Stimulated activated CD8-positive, alpha-beta memory T cell treated with anti-CD3 and anti-CD28 coated beads, Interleukin-7, amount 100 ng/mL, for 1 hour (primary cell): ENCODE measurements at places on chromosomes 12 and 14.

GRCh38 chr14:31942166-31942841 lies 134.8 kb upstream of the ARHGAP5 start:
- no peak for DNase-seq

- no peak for DNase-seq
Measured at GRCh38 chr14:36067428-36068187, 108.9 kb downstream of the PTCSC3 start.

DNA sequence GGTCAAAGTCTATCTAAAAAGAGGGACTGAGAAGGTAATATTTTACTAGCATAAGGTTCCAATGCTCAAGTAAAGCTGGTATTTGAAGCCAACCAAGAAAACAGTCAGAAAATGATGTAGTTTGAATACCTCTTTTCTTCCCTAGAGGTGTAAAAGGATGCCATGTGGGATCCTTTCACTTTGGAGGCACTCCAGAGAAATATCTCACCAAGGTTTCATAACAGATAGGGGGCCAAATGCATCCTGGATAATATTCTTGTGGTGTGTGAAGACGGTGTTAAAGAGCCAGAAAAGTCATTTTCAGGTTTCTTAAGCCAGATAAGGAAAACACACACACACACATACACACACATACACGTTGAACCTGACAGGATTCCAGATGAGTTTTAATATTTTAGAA lies 136.1 kb upstream of the PRKD1 start:
- DNase-seq = no peak

- DNase-seq = no peak
Measured at GRCh38 chr12:73514672-73515071, 1023.0 kb upstream of the ATXN7L3B start.

DNA sequence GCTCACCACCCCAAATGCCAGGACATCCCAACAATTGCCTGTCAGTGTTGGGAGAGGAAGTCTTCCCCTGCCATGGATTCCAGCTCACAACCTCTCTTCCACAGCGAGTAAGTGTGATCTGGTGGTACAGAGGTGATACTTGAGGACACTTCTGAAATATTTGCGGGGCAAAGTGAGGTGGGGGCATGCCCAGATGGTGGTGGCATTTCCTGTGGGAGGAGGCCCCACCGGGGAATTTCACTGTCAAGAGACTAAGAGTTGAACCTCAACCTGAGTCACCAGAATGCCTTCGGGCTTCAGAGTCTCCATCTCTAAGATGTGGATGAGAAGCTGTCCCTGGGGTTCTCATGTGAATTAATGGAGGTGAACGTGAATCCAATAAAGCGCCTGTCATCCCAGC lies 122.3 kb upstream of the RFLNA start:
- no peak for DNase-seq

DNA sequence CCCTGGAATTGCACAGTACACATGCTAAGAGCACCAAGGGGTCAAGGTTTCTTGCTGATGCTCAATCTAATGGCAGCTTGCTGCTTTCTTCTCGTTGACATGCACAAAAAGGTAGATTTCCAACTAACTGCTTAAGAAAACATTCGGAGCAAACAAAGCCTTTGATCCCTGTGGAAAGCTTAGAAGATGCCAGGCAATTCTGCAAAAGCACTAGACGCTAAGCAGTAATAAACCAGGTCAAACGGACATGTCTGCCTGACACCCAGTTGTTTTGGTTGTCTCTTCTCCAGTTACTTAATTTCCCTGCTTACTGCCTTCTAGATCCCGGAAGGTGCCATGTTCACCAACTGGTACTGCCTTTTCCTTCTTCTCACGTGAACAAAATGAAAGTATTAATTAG lies 100.5 kb upstream of the TMCC3 start:
- DNase-seq = no peak

GRCh38 chr12:39240587-39240986 lies 202.3 kb downstream of the KIF21A start:
- no peak for DNase-seq

- DNase-seq = no peak
Measured at GRCh38 chr12:58920961-58921861, 907 bp upstream of the LRIG3 start.

- DNase-seq = no peak
Measured at GRCh38 chr14:100416921-100417860, 94.1 kb downstream of the SLC25A47 start.

- DNase-seq = no peak
Measured at GRCh38 chr14:94244182-94244581, 48.9 kb downstream of the SERPINA10 start.

DNA sequence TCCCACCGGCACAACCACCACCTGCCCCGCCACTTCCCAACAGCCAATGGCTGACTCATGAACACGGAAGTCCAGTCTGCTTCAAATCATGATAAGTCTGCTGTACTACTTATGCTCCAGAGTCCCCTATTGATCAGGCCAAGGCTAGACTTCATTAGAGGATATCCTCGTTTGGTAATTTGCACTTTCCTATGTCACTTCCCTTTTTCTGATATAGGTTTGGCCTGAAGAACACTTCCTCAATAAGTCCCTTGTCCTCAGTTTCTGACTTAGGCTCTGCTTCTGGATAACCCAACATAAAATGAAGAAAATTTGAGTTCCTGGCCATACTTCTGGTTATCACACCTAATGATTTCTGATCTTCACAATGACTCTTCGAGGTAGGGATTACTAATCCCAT lies 45.3 kb downstream of the IFNG-AS1 start:
- no peak for DNase-seq

DNA sequence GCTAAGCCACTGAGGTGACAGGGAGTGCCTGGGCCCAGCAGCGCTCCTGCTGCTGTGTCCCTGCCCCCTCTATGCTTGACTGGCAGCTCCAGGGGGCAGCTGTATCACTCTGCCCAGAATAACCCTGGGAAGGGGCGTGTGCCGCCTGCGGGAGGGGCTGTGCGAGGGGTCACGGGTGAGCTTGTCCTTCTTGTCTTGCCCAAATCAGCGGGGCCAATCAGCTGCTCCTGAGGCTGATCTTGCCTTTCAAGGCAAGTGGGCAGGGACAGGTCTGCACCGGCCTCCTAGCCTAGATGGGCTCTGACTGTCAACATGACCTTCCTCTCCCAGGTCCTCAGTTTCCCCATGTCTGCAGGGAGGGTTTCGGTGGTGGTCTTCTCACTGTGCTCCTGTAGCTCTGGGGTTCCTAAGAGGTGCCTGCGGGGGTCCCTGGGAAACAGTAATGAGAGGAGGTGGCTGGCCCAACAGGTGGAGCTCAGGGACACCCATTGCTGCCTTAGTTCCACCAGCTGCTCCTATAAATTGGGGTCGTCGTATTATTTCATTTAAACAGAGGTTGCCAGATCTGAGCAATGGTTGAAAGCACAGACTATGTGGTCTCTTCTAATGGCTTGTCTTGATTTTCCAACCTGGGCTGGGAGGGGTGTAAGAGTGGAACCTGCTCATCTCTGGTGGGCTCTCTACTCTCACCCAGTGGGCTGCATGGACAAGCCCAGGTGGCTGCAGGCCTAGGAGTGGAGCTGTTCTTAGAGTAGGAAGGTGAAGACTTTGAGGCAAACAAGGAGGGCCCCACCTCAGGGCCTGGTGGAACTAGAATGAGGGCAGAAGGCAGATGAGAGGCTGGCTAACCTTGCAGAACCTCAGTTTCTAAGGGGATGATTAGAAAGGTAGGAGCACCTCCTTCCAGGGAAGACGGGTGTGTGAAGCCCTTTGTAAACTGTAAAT lies 11.7 kb downstream of the RTL1 start:
- no peak for DNase-seq

DNA sequence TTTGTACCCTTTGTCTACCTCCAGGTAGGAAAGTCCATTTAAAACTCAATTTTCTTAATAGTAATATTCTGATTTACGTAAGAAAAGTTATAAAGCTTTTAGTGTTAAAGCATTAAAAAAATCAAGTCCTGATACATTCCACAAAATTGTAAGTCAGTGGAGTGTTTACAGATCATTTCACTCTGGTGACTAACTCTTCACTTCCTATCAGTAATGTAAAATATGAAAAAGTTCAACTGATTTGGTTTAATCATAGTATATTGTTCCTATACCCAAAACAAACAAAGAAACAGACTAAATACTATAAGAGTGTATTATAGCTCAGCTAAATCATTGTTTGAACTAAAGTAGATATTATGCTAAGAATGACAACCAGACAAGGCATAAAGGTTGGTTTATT lies 85.9 kb downstream of the VEZT start:
- DNase-seq = no peak

GRCh38 chr12:678747-679712 lies 15.8 kb upstream of the NINJ2 start:
- no peak for DNase-seq

DNA sequence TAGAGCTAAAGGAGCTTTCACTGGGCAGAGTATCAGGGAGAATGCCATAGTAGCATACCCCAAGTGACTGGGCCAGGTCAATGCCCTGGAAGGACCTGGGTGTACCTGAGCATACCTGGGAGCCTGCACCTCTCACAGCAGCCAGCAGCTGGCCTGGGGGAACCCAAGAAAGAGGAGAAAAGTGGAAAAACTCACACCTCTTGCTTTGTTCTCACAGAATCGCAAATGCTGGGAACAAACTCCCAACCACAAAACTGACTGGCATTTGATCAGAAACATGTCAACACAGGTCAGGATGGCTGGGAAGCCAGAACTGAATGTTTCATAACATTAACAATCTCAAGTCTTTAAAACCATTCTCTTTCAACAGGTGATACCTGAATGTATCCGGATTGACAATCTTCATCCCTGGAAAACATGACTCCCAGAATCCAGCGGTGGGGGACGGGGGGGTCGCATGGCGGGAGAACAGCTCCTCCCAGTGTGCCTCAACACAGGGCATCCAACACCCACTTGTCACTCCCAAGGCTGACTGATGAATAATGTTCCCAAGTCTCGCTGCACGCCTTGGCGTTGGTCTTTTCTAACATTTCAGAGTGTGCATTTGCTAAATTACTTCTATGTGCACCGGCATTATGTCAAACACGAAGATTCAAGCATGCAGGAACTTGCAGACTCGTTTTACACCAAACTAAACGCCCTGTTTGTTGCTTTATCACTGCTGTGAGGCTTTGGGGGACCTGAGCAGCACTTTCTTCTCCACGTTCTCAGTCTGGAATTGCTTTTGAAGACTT lies 7.9 kb downstream of the FOXN3 start:
- DNase-seq = no peak

DNA sequence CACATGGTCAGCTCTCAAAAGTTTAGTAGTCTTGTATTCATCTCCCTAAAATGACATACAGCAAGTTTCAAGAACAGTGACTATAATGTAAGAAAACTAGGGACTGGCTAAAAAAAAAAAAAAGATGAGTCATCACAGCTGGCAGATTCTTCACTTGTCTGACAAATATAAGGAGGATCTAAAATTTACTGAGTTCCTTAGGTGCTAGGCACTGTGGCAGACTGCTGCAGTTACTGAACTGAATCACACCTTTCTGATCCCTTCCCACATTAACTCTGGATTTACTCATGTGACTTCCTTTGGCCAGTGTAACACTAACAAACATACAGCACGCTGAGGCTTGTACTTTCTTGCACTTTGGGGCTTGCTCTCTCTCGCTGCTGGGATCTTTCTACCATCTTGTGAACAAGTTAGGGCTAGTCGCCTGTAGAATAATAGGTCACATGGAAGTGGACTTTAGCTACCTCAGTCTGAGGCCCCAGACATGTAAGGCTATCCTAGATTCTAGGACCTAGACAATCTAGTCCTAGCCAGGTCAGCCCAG lies 32.1 kb downstream of the BAZ1A start:
- no peak for DNase-seq

DNA sequence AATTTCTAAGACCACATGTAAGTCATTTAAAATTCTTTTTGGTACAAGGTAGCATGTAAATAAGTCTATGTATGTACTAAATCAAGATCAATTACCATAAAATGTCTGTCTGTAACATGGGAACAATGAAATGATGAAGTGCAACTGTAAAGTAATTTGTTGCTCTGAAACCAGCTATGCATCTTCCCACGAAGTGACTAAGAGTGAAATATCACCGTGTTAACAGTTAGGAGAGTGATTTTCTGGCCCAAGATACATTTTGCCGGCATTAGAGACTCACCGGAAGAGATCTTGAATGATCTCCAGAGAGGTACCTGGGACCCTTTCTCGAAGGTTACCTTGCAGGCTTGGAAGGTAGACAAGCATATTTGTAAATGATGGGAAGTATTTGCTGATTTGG lies 105.8 kb downstream of the SAMD4A start:
- DNase-seq = no peak

- no peak for DNase-seq
Measured at GRCh38 chr12:65561798-65562382, 262.4 kb upstream of the HMGA2 start.

DNA sequence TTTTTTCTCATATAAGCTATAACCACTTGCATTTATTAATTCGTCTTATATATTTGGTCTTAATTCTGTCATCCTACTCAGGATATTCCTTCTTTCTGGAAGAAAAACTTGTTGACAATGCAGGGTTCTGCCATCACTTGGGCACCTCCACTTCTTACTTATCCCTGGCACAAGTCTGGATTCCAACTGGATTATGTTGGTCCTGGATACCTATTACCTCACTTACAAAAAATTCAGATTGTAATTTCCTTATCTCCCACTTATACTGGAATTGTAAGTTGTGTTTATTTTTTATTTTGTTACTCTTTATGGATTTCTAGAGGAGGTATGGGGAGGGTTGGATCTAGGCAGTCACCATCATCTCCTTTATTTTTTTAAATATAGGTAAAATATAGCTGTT lies 36.7 kb downstream of the LRRIQ1 start:
- DNase-seq = no peak

- no peak for DNase-seq
Measured at GRCh38 chr14:75518625-75519024, 3.6 kb upstream of the BATF start.

DNA sequence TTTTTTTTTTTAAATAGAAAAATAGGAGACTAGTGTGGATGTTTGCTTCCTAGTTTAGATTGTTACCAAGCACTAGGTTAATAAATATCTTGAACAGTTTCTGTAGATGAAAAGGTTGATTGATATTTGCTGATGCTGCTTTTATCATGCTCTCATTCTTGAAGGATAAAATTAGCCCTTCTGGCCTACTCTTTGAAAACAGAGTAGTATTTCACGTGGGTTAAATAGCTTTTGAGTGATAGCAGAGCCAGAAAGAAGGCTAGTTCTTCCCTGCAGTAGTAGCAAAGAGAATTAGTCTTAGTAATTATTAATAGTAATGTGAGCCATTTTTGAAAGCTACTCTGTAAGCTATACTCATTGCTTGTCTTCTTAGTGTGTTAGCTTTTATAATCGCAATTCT lies 5.2 kb downstream of the NEDD1 start:
- DNase-seq = no peak

- no peak for DNase-seq
Measured at GRCh38 chr12:47164724-47165439, 85.1 kb upstream of the AMIGO2 start.

- no peak for DNase-seq
Measured at GRCh38 chr12:49568442-49569162, 660 bp upstream of the MCRS1 start.

GRCh38 chr14:94381149-94382030 lies 7.0 kb downstream of the SERPINA1 start:
- DNase-seq = no peak

- no peak for DNase-seq
Measured at GRCh38 chr14:85040046-85040685, 489.8 kb upstream of the FLRT2 start.

GRCh38 chr12:29781188-29781587 lies 2.6 kb downstream of the TMTC1 start:
- no peak for DNase-seq

- no peak for DNase-seq
Measured at GRCh38 chr12:103557628-103558010, 29.5 kb upstream of the STAB2 start.
